ENCODE measurements at places on chromosomes 4 and X.

DNA sequence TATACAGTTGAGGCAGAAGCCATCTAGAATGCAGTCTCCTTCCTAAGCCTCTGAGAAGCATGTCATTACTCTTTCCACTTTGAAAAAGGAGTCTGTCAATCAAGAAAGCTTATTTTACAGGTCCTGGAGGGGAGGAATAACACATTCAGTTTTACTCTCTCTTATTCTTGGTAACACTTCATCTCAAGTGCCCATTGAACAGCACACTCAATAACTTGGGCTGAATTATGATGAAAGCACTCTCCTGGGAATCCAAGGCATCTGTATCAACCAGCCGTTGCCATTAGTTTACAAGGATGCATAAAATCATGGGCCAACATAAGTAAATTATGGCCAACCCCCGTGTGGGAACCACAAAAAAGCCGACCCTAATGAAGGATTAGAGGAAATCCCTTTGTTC, 282.4 kb downstream of the C4orf33 start:
- no peak for DNase-seq

DNA sequence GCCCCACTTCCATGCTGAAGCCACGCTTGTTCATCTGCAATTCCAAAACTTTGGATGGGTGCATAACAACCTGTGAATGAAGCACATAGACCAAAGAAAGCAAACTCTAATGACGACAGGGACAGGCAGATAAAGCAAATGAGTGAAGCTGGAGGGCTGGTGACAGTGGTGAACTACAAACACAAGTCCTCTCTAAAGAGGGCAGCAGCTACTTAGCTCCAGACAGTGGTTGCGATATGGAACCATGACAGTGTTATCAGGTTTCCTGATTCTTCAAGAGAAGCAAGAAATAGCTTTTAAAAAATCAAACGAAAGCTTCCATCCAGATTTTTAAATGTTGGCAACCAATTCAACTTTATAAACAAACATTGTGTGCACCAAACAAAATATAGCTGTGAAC, 23.8 kb downstream of the NOX1 start:
- DNase-seq, result no peak

DNA sequence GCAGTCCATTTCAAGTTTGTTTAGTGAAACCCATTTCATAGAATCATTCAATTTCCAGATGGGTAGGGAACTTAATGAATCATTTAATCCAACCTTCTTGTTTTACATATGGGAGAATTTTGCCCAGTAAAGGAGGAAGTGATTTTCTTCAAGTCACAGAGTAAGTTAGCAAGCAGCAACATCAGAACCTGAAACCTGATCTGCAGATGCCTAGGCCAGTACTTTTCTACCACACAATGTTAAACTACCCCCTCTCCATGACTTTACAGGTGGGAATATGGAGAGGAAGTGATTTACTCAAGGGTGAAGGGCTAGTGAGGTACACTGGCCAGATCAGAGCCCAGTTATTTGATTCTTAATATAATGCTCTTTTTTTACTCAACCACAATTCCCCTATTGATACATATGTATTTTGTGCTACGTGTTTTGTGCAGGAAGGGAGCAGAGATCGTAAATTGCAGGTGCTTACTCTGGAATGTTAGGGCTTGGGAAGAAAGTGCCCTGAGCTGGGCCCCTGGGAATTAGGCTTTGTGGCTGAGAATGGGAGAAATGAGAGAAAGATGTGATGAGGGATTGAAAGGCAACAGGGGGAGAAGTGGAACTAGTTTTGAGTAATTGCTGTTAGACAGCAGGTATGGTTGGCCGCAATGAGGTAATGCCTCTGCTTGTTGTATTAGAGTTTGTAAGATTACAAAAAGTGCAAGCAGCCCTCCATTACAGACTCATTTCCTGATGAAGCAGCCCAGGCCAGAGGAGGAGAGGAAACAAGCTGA, 6.8 kb downstream of the LHFPL1 start:
- no peak for DNase-seq

DNA sequence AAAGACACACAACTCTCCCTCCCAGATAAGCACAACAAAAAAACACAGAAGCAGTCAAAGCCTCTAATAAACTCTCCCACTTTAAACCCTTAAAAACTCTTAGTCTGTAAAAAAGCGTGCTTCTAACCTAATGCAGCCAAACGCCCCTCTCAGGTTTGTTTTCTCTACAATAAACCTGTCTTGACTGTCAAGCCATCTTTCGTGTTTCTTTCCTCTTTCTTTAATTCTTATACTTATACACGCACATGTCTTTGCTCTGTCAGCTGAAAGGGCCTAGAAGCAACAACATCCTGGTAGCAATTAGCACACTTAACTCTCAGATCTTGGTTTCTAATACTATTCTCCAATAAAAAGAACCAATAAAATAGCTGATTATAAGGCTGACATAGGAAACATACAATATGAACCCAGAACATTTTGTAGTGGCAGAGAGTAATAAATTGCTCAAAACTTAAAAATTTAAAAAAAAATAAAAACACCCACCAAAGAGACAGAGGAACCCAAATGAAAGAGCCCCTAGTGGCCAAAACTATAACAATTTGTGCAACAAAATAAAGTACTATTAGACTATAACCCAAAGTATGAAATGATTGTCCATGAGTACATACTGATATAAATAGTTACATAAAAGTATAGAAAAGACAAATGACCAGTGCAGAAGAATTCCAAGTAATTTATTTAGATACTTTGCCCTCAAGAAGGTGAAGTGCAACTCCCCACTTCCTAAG, 440.4 kb upstream of the ADGRL3 start:
- no peak for DNase-seq

DNA sequence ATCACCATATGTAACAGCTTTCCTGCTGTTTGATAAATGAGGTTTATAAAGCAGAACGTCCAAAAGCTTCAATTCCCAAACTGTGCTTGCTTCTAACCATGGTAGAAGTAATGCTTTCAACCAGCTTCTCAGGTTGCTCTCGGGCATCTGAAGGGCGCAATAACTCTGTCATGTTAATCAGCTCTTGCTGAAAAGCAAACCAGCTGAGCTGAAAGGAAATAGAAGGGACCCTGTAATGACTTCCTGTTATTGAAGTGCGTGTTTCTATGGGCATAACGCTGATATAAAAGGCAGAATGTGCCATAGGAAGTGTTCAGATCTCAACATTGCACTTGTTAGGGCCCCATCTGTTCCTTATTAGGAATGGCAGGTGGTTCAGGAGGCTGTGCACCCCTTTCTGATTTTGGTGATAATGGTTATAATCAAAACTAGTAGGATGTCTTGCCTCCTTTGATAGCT, 21.2 kb downstream of the HERC3 start:
- DNase-seq, result no peak

GRCh38 chr4:76754439-76754838, 143.5 kb downstream of the SOWAHB start:
- DNase-seq, result no peak

DNA sequence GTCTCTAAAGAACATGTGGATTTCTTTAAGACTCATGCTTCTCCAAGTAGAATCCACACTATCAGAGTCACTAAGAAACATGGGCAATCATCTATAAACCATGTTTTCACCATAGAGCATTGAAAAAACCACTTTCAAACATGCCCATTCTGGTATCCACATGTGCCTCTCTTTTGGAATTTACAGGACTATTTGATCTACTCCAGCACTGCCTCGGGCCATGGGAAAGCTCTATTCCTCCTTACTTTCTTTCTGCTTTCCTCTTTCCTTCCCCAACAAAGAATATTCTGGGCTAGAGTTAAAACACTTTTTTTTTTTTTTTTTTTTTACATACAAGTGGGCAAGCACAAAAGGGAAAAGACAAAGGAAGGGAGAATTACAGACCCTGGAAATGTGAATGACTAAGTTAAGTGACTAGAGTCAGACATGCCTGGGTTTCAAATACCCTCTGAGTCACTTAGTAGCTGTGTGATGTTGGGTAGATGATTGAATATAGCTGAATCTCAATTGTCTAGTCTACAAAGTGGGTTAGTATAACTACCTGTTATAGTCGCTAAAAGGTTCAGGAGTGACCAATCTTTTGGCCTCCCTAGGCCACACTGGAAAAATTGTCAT, 847.7 kb upstream of the INTU start:
- no peak for DNase-seq

DNA sequence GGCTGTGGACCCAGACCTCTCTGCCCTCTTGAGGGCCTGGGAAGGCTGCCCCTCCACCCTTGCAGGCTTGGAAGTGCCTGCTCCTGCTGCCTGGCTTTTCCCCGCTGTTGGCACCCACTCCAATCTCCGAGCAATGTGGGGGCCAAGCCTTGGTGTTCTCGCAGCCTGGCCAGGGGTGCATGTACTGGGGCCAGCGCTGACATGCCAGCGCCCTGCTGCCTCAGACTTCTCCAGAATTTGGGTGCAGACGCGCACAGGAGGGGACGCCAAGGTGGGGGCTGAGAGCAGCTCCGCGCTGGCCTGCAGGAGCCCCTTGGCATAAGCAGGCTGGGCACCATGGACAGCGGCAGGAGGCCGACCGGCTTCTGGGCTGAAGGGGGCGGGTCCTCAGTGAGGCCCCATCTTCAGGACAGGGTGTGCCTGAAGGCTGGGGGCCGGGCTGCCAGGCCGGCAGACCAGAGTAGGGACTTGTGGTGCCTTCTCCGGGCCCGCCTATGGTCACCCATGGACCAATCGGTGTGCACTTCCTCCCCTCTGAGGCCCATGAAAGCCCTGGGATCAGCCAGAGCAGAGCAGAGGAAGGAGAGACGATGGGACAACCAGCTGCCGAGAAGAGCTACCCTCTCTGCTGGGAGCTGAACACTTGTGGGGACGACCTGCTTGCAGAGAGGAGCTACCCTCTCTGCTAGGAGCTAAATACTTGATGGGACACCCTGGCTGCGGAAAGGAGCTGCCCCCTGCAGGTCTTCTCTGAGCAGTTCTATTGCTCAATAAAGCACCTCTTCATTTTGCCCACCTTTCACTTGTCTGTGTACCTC, 118.3 kb downstream of the DNAAF6 start:
- DNase-seq, result no peak

DNA sequence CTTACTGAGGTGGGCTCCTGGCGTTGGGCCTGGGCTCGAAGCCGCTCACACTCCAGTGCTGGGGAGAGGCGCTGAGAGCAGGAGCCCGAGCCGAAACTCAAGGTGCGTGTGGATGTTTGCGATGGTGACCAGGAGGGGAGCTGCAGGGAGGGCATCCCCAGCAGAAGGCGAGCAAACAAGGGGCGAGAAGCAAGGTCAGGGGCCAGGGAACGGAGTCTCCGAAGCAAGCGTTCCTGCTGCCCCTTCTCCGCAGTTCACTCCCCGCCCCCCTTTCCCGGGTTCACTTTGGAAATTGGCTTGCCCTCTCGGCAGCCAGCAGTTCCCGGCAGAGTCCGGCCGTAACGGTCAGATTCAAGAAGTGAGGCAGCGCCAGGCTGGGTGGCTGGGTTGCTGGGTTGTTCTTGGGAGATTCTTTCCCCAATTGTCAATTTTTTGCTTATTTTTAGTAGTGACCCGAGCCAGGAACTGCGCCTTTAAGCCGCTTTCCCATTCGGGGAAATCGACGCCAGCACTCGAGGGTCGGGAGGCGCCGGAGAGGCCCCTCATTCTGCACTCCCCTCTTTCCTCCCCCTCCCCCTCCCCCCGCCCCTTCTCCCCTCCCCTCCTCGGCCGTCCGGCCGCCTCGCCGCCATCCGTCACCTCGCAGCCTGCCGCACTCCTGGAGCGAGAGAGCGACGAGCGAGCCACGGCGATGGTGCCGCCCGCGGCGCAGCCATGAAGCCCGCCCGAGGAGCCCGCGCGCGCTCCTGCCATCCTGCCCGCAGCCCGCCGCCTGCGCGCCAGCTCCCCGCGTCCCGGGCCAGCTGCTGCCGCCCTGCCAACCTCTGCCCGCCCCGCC, at the start of gene FRMPD3:
Gene FRMPD3, plus strand, starts transcription at position 655 of the 838 bp plus-strand sequence. CDS start 76,937 bp downstream, outside the sequence.
- no peak for DNase-seq

DNA sequence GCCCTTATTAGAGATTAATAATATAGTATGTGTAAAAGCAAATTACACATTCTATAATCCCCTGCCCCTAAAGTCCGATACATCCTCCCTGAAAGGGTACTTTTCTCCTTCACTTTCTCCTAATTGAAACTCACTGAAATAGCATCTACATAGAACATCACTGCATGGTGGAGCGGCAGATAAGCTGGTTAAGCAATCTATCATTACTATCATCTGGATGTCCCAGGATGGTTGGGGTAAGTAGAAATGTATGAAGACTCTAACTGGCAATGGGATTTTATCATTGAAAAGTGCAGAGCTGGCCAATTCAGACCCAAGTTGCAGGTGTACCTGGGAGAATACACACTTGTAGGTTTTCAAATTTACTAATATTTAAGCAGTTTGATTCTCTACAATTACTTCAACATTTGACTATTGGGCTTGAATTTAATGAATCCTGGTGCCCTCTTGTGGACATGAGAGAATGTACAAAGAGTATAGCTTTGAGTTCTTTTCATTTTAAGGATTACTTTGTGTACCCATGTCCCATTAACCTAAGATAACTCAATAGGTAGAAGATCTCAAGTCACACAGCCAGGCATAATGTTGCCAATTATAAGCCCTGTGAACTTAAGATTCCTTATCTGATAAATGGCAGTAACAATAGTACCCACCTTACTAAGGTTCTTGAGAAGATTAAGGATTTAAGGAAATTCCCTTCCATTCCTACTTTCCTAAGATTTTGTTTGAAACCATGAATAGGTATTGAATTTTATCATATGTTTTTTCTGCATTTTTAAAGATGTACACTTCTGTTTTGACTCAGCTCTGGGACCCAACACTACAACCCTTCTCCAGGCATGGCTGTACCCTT, 69.8 kb downstream of the SHROOM3 start:
- DNase-seq, result no peak

- DNase-seq, result no peak
Measured at GRCh38 chr4:118221227-118221800, 131.5 kb downstream of the PRSS12 start.

GRCh38 chr4:83603129-83603528, 67.2 kb downstream of the GPAT3 start:
- DNase-seq, result no peak

- no peak for DNase-seq
Measured at GRCh38 chrX:13489454-13489853, 79.9 kb upstream of the EGFL6 start.

- no peak for DNase-seq
Measured at GRCh38 chr4:36208893-36209473, 35.3 kb downstream of the ARAP2 start.

DNA sequence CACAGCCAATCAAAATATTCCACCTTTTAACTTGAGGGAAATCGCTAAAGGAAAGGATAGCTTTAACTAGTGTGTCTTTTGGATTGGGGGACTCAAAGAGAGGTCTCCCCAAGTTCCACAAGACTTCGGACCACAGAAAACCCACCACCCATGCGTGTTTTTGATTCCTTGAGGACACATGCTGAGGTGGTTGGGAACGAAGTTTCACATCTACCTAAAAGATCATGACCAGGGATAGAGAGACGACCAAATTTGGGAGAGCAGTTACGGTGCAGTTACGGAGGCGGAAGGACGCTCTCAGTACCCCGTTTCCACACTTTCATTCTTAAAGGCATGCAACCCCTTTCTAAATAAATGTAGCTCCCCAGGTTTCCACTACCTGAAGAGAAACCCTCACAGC, 1.1 kb downstream of the PCYT1B start:
- no peak for DNase-seq

Measured in stimulated activated CD8-positive, alpha-beta memory T cell treated with anti-CD3 and anti-CD28 coated beads, Interleukin-7, amount 100 ng/mL, for 24 hours (primary cell).